ENCODE measurements at places on chromosomes 4 and X. TPM values are rescaled to one million over a fixed set of nuclear protein-coding genes. Genes with fewer than 3 reads are reported as not detected.

- DNase-seq, result peak; percentile 73
Measured at GRCh38 chr4:100095729-100096595, 94.3 kb downstream of the DDIT4L start.

DNA sequence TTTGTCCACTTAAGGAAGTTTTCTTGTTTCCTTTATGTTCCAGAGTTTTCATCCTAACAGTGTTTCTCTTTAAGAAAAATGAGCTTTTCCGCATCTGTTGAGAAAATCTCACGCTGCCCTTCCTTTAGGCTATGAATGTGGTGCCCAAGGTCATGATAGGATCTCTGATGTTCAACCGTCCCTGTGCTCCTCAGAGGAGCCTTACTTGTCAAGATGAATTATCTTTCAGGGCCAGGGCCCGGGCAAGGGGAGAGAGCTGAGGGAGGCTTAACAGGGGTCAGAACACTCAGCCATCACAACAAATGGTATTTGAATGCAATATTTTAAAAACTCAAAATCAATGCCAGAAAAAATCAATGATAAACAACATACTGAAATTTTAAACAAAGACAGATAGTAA, 6.2 kb upstream of the NELFA start:
- DNase-seq, result no peak

MTTP gene
- total RNA-seq, result 0.64 TPM

DNA sequence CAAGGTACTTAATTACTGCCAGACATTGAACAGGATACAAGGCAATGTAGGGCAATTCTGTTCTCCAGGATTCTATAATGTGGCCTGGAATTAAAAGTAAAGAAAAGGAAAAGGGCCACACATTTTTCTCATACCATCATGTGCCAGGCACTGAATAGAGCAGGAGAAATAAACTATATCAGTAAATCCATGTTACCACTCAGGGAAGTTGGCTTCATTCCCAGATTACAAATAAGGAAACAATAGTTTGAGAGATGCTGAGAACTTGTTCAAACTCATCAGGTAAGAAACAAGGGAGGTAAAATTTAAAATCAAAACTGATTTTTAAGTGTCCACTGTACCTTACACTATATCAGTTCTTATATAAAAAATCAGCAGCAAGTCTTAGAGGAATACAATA, 645.0 kb upstream of the ATOH1 start:
- DNase-seq, result no peak

- DNase-seq, result no peak
Measured at GRCh38 chr4:17272154-17272553, 239.7 kb downstream of the QDPR start.

USP27X gene
- total RNA-seq, result 5.7 TPM

- no peak for DNase-seq
Measured at GRCh38 chr4:174263445-174263736, 20.1 kb downstream of the FBXO8 start.

SH3D19 gene
- total RNA-seq, result 32.1 TPM

KCNIP4 gene
- not detected for total RNA-seq

- DNase-seq, result no peak
Measured at GRCh38 chrX:57313583-57314215, 27.2 kb downstream of the FAAH2 start.

TLR10 gene
- total RNA-seq, result not detected

SLC9B2 gene
- 6.8 TPM for total RNA-seq

DNA sequence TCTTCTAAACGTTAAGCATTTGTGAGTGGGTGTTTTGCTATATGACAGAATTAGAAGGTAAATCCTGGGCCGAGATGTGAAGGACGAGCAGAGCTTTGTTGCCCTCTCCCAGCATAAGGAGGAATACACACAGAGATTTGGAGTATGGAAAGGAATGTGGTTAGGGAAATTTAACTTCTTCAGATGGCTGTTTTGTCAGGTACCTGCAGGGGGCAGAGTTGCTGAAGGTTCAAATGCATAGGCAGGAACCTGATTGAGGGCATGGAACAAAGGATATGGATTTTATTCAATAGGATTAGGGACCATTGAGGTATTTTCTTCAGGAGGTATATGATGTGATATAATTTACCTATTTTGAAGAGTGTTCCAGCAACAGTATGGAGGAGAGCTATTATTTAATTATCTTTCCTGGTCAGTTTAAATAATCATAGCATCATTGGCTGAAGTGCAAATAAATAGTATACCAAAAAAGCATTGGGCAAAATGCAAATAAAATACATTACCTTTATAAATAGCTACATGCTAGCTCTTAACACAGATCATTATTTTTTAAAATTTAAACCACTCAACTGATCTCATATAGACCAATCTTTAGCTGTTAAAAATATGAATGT, 143.6 kb downstream of the SLIT2 start:
- DNase-seq, result peak; percentile 72

- no peak for DNase-seq
Measured at GRCh38 chrX:84078991-84079390, 109.0 kb downstream of the RPS6KA6 start.

CLDN22 gene
- not detected for total RNA-seq

DNA sequence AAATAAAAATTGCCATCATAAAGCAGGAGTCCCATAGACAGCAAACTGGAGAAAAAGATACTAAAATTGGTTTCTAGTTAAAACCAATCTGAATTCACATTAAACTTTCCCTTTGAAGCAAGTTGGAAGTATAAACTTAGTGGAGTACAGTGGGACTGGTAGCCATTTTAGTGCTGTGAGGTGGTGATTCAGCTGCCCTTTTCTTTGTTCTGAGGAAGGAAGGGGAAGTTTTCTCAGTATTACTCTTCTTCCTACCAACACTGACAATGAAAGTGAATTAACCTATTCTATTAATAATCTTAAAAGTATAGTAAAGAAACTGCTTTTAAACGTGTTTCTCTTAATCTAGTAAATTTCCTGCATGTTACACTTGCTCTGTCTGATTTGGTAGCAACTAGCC, 36.7 kb downstream of the SLC9A6 start:
- DNase-seq, result no peak

- no peak for DNase-seq
Measured at GRCh38 chrX:13756381-13756780, 21.8 kb downstream of the OFD1 start.

DNA sequence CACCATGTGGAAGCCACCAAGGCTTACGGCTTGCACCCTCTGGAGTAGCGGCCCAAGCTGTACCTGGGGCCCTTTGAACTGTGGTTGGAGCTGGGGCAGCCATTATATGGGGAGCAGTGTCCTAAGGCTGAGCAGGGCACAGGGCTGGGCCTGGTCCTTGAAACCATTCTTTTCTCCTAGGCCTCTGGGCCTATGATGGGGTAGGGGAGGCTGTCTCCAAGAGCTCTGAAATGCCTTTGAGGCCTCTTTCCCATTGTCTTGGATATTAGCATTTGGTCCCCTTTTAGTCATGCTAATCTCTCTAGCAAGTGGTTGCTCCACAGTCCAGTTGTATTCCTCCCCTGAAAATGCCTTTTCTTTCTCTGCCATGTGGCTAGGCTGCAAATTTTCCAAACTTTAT, 96.4 kb upstream of the ARX start:
- peak; percentile 35 for DNase-seq

DNA sequence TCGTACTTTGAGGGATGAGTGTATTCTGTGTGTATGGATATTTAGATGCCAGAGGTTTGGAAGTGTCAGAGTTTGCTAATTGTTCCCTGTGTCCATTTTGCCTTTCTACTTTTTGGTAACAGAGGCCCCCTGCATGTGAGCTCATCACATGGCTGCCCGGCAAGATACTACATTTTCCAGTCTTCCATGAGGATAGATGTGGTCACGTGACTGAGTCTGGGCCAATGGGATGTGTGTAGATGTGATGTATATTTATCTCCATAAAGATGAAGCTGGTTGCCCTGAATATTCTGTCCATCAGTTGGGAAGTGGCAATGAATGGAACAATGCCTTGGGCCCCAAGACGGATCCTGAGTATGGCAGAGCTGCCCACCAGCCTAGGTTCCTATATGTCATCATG, 29.0 kb upstream of the SMS start:
- no peak for DNase-seq

DNA sequence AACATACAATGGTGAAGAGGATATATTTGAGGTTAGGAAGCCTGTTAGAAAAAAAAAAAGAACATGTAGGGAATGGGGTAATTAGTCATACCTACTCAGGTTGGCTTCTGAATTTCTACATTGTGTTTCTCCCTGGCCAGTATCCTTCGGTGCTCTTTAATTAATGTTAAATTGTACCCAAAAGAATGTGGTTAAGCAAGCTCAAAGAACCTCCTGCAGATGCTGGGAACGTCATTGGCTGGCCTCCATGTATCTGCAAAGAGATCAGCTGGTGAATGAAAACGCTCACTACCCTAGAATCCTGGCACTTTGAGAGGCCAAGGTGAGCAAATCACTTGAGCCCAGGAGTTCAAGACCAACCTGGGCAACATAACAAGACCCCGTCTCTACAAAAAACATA, 942.3 kb upstream of the PRKX start:
- DNase-seq, result no peak

UGT2B11 gene
- total RNA-seq, result not detected

NCAPG gene
- 48.8 TPM for total RNA-seq

IL1RAPL1 gene
- total RNA-seq, result 0.33 TPM

GPR82 gene
- not detected for total RNA-seq

- no peak for DNase-seq
Measured at GRCh38 chr4:129561886-129562671, 466.1 kb downstream of the C4orf33 start.

DNA sequence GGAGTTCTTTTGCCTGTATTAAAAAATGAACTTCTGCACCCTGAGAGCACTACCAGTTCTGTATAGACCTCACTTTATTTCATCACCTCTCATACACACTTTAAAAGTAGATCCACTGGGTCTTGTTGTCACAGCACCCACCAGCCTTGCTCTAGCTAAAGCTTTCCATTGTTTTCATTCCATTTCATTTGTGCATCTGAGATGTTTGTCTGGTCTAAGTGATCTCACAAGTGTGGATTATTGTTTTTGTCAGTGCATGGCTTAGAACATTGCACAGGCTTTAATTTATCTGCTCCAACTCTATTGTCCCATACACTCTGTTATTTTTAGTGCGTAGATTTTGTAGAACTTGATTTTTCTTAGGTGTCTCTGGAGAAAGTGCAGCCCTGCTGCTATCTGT, 1157.5 kb upstream of the PABPC4L start:
- no peak for DNase-seq

DNA sequence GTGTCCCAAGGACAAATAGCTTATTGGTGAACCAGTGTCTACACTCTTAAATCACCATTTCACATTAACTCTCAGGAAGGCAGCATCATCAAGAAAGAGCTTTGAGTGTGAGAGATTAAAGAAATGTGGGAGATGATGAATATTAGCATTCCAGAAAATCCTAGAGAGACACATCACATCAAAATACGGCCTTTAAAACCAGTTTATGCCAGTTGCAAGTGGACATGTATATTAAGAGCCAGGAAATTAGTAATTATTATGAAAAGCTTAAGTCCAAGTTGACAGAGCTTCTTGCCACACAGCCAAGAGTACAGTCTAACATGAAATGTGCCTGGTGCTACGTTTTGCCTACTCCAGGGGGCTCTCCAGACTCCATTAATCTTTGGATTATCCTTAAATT, 503.0 kb upstream of the BOD1L1 start:
- no peak for DNase-seq

- no peak for DNase-seq
Measured at GRCh38 chr4:85475631-85476233, 782 bp downstream of the ARHGAP24 start.

NSD2 gene
- 136 TPM for total RNA-seq

RHOXF2B gene
- not detected for total RNA-seq

CFAP99 gene
- 0.35 TPM for total RNA-seq

DNA sequence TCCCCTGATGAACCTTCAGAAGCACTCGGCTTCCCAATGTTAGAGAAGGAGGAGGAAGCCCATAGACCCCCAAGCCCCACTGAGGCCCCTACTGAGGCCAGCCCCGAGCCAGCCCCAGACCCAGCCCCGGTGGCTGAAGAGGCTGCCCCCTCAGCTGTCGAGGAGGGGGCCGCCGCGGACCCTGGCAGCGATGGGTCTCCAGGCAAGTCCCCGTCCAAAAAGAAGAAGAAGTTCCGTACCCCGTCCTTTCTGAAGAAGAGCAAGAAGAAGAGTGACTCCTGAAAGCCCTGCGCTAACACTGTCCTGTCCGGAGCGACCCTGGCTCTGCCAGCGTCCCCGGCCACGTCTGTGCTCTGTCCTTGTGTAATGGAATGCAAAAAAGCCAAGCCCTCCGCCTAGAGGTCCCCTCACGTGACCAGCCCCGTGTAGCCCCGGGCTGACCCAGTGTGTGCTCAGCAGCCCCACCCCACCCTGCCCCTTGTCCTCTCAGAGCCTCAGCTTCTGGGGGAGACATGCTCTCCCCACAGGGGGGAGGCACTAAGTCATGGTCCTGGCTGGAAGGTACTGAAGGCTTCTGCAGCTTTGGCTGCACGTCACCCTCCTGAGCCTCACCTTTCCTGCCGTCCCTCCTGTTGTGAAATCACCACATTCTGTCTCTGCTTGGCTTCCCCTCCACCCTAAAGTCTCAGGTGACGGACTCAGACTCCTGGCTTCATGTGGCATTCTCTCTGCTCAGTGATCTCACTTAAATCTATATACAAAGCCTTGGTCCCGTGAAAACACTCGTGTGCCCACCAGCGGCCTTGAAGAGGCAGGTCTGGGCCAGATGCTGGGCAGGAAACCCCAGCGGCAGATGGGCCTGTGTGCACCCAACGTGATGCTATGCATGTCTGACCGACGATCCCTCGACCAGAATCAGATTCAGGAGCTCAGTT, 34.7 kb downstream of the NOP14 start:
- DNase-seq, result peak; percentile 39

DNA sequence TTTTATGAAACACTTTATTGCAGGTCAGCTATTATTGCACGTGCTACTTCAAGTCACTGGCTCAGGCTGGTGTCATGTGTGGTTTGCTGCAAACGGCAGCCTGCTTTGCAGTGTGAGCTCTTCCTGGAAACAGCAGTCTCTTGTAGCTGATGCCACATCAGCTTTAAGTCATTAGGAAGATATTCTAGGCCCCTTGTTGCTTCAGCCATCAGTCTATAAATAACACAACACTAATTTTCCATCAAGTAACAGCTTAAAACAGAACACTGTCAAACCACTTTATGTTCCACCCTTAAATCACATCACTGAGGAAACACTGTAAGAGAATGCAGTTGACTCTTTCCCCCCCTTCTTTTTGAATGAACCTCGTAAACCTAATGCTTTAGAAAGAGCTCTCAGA, 93.8 kb downstream of the GATB start:
- DNase-seq, result no peak

DNA sequence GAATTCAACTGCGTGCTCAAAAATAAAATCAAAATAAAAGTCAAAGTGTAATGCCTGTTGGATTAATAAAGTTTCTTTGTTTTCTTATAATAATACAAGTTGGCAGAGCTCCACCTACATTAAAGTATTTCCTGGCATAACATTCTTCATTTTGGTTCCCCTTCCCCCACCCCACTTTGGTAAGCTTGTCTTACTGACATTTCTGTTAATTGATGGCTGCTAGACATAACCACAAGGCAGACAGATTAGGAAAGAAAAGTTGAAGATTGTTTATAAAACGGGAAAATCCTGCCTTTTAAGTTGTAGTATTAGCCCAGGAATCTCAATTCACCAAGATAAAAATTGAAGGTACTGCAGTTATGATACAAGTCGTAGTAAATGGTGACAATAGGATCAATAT, 246.5 kb upstream of the RPS6KA3 start:
- DNase-seq, result no peak

TAF7L gene
- not detected for total RNA-seq

LIMCH1 gene
- total RNA-seq, result 3.3 TPM
